ENCODE measurements at places on chromosomes 5 and 9.

DNA sequence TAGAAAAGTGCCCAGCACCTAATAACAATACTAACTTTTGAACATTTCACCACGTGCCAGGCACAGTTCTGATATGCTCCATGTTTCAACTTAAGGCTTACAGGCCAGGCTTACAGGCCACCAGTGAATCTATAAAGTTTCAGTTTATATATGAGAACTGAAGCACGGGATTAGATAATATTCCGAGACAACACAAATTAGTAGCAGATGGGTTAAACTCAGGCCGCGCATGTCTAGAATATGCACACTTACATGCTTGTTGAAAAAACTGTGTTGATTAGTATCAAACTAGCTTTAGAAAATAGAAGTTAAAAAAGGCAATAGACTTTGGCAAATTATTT is 587.9 kb downstream of the MTRR start:
- no peak for DNase-seq

GRCh38 chr5:30804739-30805505 is 388.6 kb upstream of the CDH6 start:
- DNase-seq, result no peak

DNA sequence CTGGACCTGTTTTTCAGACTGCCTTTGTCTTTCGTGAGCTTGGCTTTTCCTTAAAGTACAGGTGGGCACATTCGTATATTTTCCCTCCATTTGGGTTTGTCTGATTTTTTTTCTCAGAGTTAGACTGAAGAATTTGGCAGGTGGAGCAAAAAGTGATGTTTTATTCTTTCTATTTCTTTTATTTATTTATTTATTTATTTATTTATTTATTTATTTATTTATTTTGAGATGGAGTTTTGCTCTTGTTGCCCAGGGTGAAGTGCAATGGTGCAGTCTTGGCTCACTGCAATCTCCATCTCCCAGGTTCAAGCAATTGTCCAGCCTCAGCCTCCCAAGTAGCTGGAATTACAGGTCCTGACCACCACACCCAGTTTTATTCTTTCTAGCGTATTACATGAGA is 1805.1 kb upstream of the WWC1 start:
- DNase-seq, result no peak

- no peak for DNase-seq
Observed at GRCh38 chr5:130337179-130337888, 433.1 kb downstream of the CHSY3 start.

- DNase-seq, result no peak
Observed at GRCh38 chr5:138655530-138656190, 80.5 kb upstream of the HSPA9 start.

GRCh38 chr5:151183456-151184245 is 26.1 kb upstream of the ANXA6 start:
- no peak for DNase-seq

- no peak for DNase-seq
Observed at GRCh38 chr9:136584934-136585333, 39.1 kb upstream of the NOTCH1 start.

All from stimulated activated CD8-positive, alpha-beta memory T cell treated with anti-CD3 and anti-CD28 coated beads, Interleukin-15, amount 100 ng/mL, for 24 hours (primary cell).